ENCODE measurements at places on chromosomes 12 and 14.

- peak; percentile 31 for DNase-seq
Observed at GRCh38 chr14:43449291-43449690, 1057.8 kb downstream of the FSCB start.

GRCh38 chr14:88129306-88130056 lies 124.5 kb downstream of the GPR65 start:
- peak; percentile 33 for DNase-seq

DNA sequence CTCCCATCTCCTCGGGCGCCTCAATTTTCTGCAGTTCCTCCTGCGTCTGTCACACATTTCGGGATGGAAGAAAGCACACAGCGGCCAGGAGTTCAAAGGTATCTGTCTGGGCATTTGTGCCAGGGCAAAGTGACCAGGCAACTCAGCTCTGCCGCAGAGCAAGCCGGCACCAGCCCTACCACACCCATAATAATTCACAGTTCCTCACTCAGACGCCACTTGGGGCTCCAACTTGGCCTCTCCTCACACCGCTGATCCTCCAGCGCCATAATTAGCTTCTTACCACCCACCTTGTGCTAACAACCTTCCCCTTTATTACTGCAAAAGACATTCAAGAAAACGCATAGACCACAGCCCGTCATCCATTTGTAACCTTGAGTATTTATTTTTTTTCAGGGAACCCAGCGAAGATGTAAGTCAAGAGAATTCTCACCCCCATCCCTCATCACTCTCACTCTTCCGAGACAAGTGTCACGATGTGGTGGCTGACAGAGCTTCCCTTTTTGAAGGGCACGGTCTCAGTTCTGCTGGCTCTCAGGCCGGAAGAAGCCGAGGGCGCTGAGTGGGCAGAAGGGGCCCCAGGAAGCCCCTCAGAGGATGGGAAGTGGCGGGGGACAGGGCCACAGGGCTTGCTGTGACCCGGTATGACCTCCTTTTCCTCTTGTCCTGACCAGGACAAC lies 25.2 kb upstream of the NCOR2 start:
- no peak for DNase-seq

GRCh38 chr14:68139431-68140075 lies 320.0 kb downstream of the RAD51B start:
- DNase-seq, result no peak

GRCh38 chr14:88296351-88296750 lies 26.7 kb downstream of the KCNK10 start:
- no peak for DNase-seq

DNA sequence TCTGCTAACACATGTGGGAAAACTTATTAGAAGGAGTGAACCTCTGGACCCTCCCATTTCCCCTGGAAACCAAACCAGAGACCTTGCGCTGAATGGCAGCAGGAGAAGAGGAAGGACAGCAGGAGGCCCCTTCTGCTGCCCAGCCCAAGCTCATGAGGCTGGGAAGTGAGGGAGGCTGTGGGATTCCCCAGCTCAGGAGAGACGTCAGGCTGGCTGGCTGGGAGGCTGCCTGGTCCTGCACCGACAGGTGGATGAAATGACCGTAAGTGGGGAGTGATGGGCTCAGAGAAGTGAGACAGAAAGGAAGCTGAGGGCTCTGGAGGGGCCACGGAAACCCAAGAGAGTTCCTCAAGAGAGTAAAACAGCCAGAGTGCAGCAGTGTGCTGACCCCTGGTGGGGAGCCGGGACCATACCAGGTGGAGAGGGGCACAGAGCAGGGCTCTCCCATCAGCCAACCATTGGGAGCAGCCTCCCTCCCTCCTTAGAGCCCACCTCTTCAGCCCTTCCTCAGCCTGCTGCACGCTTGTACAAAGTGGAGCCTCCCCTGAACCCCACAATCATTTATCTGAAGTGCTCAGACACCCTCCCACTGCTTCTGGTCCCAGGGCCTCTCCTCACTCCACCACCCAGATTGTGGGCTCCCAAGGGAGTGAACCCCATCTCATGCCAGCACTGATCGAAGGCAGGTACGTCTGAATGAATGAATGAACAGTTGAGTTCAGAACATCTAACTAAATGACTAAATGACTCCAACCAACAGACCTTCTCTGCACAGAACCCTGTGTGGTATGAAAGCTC lies 14.0 kb downstream of the TAMALIN start:
- DNase-seq, result peak; percentile 58

GRCh38 chr14:105485739-105486162 lies 935 bp upstream of the CRIP1 start:
- DNase-seq, result no peak

Measured in fibroblast of villous mesenchyme (primary cell).